Psoas muscle (tissue), 8 donors: ENCODE measurements at places on chromosomes 7 and 10. TPM values are rescaled to one million over a fixed set of nuclear protein-coding genes. Genes with fewer than 3 reads are reported as not detected.
A peak's percentile ranks its signal among the peaks of the same experiment; 100 is the strongest.

DNA sequence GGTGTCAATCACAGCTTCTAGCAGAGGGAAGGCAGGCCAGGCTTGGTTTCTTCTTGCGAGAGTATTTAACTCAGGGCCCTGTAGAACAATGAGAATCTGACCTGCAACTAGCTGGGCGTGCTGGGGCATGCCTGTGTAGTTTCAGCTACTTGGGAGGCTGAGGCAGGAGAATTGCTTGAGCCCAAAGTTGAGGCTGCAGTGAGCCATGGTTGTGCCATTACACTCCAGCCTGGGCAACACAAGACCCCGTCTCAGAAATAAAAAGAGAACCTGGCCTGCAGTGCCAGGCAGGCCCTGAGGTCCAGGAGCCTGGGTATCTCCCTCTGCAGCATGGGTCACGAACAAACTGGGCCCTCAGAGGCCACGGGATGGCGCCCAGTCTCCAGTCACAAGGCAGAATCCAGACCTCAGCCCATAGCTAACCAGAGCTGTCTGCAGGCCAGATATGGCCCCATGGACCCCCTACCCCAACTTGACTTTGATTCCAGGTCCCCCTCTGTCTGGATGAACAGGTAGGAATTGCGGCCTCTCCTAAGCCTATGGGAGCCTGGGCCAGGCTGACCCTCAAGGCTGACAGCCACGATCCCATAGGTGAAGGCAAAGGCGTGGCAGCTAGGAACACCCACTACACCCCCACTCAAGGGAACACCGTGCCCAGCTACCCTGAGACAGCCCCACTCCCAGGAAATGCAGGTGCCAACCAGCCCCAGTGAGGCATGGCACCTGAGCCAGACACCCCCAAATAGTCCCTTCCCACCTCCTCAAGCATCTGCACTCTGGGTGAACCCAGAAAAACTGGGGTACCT lies 102.7 kb upstream of the TNRC18 start:
- H3K36me3 ChIP-seq, result peaks cover 8% of the 10 kb centered on the region
- H3K4me3 ChIP-seq, result peak overlapping the region; percentile 94
- H3K4me1 ChIP-seq, result peaks cover 9% of the 10 kb centered on the region
- H3K27me3 ChIP-seq, result no peaks in the 10 kb centered on the region
- DNase-seq, result no peak

DNA sequence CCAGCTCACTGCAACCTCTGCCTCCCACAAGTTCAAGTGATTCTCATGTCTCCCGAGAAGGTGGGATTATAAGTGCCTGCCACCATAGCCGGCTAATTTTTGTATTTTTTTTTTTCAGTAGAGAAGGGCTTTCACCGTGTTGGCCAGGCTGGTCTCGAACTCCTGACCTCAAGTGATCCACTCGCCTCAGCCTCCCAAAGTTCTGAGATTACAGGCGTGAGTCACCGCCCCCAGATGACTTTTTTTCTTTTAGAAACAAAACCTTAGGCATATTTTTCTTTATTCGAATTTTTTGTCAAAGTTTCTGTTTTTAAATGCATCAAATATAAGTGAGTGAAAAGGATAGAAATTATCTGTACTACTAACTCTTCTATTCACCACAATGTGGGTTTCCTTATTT lies 113.1 kb downstream of the LRRC4 start:
- H3K4me1 ChIP-seq, result no peaks in the 10 kb centered on the region
- H3K27ac ChIP-seq, result no peak overlapping the region
- no peaks in the 10 kb centered on the region for H3K36me3 ChIP-seq
- no peak for DNase-seq
- H3K4me3 ChIP-seq, result no peak overlapping the region

- H3K36me3 ChIP-seq, result no peaks in the 10 kb centered on the region
- H3K4me1 ChIP-seq, result no peaks in the 10 kb centered on the region
- no peak overlapping the region for H3K27ac ChIP-seq
- DNase-seq, result no peak
- H3K4me3 ChIP-seq, result no peak overlapping the region
These were observed 268.3 kb downstream of the ARHGAP12 start for GRCh38 chr10:31660300-31660699.

DNA sequence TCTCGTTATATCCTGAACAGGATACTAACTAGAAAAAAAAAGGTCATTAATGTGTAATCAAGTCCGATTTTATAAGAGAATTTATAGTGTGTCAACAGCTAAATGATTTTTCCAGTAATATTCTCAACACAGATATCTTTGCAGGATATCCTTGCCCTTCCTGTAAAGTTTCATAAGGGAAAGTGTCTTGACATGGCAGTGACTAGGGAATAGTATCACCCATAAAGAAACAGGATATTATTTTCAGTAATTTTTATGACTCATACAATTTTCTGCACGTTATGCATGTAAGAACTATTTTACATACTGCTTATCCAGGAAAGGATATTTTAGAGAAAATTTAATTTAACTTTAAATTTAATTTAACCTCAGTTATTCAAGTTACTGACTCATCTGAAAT lies 19.5 kb upstream of the PNLIP start:
- H3K36me3 ChIP-seq, result no peaks in the 10 kb centered on the region
- DNase-seq, result no peak
- H3K27me3 ChIP-seq, result no peaks in the 10 kb centered on the region
- no peak overlapping the region for H3K27ac ChIP-seq
- H3K4me3 ChIP-seq, result no peak overlapping the region
- no peaks in the 10 kb centered on the region for H3K4me1 ChIP-seq

DNA sequence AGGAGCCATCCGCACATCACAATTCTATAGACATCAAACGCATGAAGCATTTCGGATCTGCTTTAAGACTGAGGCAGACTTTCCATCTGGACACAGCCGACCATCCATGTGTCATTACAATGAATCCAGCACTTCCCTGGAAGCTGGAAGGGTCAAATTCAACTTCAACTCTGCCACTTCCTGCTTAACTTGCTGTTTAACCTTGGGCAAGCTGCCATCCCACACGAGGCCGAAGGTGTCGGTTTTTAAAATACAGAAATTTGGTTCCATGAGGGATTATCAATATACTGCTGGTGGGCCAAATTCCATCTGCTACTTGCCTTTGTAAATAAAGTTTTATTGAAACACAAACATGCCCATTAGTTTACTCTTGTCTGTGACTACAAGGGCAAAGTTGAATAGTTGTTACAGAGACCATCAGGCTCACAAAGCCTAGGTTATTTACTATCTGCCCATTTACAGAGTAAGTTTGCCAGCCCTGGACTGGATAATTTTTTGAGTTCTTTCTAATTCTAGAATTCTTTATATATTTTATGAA lies 134.6 kb downstream of the FAM204A start:
- no peaks in the 10 kb centered on the region for H3K36me3 ChIP-seq
- H3K4me3 ChIP-seq, result no peak overlapping the region
- no peak overlapping the region for H3K27ac ChIP-seq

DNA sequence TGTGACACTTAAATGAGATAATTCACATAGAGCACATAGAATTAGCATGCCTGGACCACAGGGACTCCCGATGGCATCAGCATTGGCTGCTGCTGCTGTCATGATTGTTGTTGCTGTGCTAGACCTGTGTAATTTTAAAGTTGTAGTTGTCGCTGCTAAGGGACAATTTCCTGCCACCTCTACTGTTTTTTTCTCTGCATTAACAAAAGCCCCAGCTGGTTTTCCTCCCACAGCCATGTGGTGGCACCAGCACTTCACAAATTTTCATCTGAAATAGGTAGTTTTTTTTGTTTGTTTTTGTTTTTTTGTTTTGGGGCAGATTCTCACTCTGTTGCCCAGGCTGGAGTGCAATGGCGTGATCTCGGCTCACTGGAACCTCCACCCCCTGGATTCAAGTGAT lies 25.4 kb upstream of the PRXL2A start:
- H3K27me3 ChIP-seq, result no peaks in the 10 kb centered on the region
- no peaks in the 10 kb centered on the region for H3K4me1 ChIP-seq

- peaks cover 39% of the 10 kb centered on the region for H3K4me1 ChIP-seq
- H3K27ac ChIP-seq, result peak overlapping the region; percentile 91
- no peaks in the 10 kb centered on the region for H3K27me3 ChIP-seq
- no peak overlapping the region for H3K4me3 ChIP-seq
- DNase-seq, result no peak
- peaks cover 41% of the 10 kb centered on the region for H3K36me3 ChIP-seq
These were observed 1.5 kb downstream of the PMS2 start for GRCh38 chr7:6007386-6007785.

- no peaks in the 10 kb centered on the region for H3K4me1 ChIP-seq
- H3K27me3 ChIP-seq, result peaks cover 33% of the 10 kb centered on the region
- DNase-seq, result peak; percentile 48
These were observed 94.5 kb downstream of the PDGFA start for GRCh38 chr7:424961-425793.

- H3K36me3 ChIP-seq, result no peaks in the 10 kb centered on the region
- no peak for DNase-seq
- no peak overlapping the region for H3K27ac ChIP-seq
- no peaks in the 10 kb centered on the region for H3K4me1 ChIP-seq
- no peaks in the 10 kb centered on the region for H3K27me3 ChIP-seq
These were observed 33.4 kb upstream of the VWDE start for GRCh38 chr7:12436896-12437535.

DNA sequence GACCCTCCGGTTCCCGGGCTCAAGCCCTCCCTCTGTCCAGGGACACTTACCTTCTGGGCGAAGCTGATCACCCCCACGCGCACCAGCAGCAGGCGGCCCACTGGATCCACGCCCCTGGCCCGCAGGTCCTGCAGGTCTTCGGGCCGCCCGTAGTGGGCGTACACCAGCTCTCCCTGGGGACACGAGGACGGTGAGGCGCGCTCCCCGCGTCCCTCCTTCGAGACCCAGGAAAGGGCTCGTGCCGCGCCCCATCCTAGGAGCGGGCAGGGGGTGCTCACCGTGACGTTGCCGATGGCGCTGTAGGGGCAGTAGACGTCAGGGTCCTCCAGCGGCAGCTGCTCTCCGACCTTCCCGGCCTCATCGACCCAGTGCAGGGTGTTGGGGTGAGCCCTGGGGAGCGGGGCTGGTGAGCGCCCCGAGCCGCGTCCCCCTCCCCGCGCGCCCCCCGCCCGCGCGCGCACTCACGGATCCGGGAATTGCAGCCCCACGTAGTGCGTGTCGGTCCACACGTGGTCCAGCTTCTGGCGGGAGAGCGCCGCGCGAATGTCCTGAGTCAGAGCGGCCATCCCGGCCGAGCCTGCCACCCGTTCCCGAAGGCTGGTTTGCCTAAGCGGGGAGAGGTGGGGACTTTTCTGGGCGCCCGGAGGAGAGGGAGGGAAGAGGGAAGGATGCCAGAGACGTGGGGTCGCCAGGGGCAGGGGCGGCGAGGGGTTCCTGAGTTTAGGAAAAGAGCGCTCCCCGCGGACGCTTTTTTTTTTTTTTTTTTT lies 8.2 kb downstream of the TFR2 start:
- H3K4me3 ChIP-seq, result peak overlapping the region; percentile 65
- H3K27me3 ChIP-seq, result peaks cover 17% of the 10 kb centered on the region
- peak; percentile 43 for DNase-seq
- H3K27ac ChIP-seq, result no peak overlapping the region

GRCh38 chr7:36208997-36209813 lies 56.2 kb downstream of the EEPD1 start:
- no peak overlapping the region for H3K4me3 ChIP-seq
- peak overlapping the region; percentile 79 for H3K27ac ChIP-seq
- H3K36me3 ChIP-seq, result no peaks in the 10 kb centered on the region
- H3K27me3 ChIP-seq, result no peaks in the 10 kb centered on the region

DNA sequence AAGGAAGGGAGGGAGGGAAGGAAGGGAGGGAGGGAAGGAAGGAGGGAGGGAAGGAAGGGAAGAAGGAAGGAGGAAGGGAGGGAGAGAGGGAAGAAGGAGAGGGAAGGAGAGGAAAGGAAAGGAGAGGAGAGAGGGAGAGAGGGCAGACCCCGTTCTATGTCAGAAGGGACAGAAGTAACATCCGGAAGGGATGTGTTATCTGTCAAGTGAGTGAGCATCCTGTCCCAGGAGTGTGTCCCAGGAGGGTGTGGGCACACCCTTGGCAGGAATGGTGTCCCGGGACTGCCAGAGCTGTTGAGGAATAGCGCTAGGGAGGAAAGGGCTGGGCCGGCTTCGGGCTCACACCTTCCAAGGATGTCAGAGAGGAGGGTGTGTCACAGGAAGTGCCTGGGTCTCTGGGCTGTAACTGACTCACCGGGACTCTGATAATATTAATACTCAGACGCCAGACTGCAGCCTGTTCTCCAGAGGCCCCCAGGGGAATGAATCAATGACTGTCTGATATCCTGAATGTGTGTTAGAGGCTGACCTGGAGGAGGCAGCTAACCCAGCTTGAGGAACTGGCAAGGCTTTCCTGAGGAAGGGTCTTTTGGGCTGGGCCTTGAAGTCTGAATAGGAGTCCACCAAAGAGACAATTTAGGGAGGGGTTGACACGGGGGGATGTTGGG lies 125.6 kb upstream of the TNRC18 start:
- no peak overlapping the region for H3K4me3 ChIP-seq
- H3K36me3 ChIP-seq, result no peaks in the 10 kb centered on the region
- no peak overlapping the region for H3K27ac ChIP-seq
- H3K4me1 ChIP-seq, result peaks cover 7% of the 10 kb centered on the region

DNA sequence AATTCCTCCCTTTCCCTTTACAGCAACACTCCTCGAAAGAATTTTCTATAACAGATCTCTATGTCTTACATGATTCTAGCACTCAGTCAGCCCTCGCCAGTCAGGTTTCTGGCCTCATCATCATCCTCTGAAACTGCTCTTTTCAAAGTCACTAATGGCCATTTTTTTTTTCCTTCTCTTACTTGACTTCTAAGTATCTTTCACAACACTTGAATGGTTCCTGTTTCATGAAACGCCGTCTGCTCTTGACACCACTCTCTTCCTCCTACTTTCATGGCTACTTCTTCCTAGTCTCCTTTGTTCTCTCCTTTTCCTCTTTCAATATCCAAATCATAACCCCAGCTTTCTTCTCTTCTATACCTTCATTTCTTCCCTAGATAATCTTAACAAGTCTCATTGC lies 100.5 kb upstream of the NRP1 start:
- no peak overlapping the region for H3K4me3 ChIP-seq
- no peak for DNase-seq
- H3K27ac ChIP-seq, result no peak overlapping the region
- no peaks in the 10 kb centered on the region for H3K4me1 ChIP-seq
- no peaks in the 10 kb centered on the region for H3K27me3 ChIP-seq

GRCh38 chr7:129840757-129841156 lies 112.0 kb downstream of the UBE2H start:
- DNase-seq, result no peak
- no peak overlapping the region for H3K4me3 ChIP-seq
- peak overlapping the region; percentile 23 for H3K27ac ChIP-seq
- H3K36me3 ChIP-seq, result no peaks in the 10 kb centered on the region
- peaks cover 51% of the 10 kb centered on the region for H3K4me1 ChIP-seq

DNA sequence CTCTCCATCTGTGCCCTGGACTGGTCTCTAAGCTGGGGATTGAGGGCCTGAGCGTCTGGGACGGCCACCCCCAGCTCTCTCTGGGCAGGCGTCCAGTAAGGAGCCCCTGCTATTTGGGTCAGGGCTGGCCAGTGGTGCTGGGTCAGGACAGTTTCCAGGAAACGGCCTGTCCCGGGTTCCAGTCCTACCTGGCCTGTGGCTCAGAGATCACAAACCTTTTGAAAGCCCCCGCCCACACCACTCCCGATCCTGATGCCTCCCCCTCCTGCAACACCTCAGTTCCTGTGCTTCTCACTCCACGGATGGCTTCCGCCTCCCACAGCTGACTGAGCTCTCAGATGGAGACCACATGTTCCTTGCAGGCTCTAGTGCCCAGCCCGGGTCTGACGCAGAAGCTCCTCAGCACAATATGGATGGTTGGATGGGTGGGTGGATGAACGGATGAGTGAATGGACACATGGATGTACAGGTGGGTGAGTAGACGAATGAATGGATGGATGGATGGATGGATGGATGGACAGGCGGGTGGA lies 91.7 kb upstream of the PDGFA start:
- H3K4me3 ChIP-seq, result no peak overlapping the region
- no peaks in the 10 kb centered on the region for H3K27me3 ChIP-seq
- no peak for DNase-seq

ACSL5 gene
- total RNA-seq, result 4.5 TPM

CXCL12 gene
- 24.4 TPM for total RNA-seq

ADRB1 gene
- 0.13 TPM for total RNA-seq

LRCH4 gene
- total RNA-seq, result 32.5 TPM

LLCFC1 gene
- not detected for total RNA-seq
